ENCODE measurements at places on chromosomes 3 and 15. TPM values are rescaled to one million over a fixed set of nuclear protein-coding genes. Genes with fewer than 3 reads are reported as not detected.

Gene PCLAF
- not detected for total RNA-seq

Gene TJP1
- 84.0 TPM for total RNA-seq

Gene CCDC80
- 34.7 TPM for total RNA-seq

Gene TMEM266
- total RNA-seq: 0.40 TPM

Gene PLA2G4B
- 3.5 TPM for total RNA-seq

Gene TMEM212
- not detected for total RNA-seq

Gene SPINT1
- total RNA-seq: 2.8 TPM

Gene SEMA3B
- total RNA-seq: 48.6 TPM

Gene PLA2G4D
- total RNA-seq: not detected

DNA sequence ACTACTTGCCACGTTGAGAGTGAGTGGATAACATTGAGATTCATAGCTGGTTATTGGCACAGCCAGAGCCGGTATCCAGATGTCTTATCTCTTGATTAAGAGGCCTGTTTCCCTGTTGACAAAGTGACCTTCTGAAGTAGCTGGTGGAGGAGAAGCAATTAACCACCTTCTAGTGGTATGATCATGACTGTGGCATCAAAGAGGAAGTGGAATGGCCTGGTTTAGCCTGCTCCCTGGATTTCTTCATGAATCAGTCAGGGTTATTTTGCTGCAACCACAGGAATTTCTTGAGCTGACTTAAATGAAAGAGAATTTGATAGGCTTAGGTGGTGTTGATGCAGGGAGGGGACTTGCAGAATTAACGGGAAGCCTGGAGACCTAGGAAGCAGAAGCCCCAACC, 398.3 kb downstream of the MFSD1 start:
- no peak for DNase-seq

DNA sequence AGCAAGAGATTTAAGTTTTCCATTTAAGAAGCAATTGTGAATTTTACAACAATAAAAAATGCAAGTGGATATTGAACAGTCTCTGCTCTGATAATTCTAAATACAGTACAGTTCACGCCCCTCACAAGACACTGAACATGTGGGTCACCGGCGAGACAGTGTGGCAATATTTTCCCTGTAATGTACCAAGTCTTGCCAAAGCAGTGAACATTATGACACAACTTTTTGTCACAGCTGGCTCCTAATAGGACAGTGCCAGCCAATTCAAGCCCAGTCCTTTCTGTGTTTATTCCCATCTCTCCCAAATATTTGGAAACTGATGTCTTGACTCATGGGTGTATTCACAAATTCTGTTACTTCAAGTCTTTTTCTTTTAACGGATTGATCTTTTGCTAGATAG, 62.3 kb downstream of the PPARG start:
- DNase-seq: no peak

GRCh38 chr3:35772381-35773015, 133.2 kb downstream of the ARPP21 start:
- no peak for DNase-seq

GRCh38 chr15:38702178-38702912, 137.7 kb upstream of the RASGRP1 start:
- no peak for DNase-seq

GRCh38 chr15:95304151-95304946, 1026.2 kb upstream of the NR2F2 start:
- no peak for DNase-seq

DNA sequence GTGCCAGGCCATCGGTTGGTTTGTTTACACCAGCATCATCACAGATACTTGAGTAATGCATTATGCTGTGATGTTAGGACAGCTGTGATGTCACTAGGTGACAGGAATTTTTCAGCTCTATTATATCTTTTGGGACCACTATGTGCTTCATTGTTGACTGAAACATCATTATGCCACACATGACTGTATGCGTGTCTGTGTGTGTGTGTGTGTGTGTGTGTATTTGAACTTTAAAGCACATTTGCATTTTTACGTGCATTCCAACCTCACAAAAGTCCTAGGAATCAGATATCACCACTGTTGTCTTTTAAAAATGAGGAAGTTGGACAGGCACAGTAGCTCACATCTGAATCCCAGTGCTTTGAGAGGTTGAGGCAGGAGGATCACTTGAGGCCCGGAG, 223.0 kb downstream of the TBL1XR1 start:
- no peak for DNase-seq

- no peak for DNase-seq
These were observed 304.6 kb upstream of the TBC1D5 start for GRCh38 chr3:18047052-18047451.

- no peak for DNase-seq
These were observed 3.6 kb downstream of the AADAC start for GRCh38 chr3:151817473-151817872.

DNA sequence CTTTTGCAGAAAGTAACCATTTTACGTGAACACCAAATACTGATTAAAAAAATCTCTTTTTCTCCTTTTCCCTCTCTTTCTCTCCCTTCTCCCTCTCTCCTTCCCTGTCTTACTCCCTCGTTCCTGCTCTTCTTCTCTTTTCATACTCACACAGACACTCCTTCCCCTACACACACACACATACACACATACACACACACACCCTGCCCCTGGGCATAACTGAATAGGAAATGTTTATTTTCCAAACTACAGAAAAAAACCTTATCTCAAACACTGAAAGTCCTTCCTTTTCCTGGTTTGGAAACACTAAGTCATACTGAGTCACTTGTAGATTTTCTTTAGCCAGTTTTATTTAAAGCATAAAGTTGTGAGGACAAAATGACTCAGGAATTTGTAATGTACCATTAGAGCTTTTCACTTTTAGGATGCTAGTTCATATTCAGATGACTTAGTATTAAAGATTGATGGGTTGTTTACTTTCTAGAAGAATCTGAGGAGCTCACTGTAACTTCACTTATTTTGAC, 62.4 kb downstream of the MBNL1 start:
- DNase-seq: no peak

DNA sequence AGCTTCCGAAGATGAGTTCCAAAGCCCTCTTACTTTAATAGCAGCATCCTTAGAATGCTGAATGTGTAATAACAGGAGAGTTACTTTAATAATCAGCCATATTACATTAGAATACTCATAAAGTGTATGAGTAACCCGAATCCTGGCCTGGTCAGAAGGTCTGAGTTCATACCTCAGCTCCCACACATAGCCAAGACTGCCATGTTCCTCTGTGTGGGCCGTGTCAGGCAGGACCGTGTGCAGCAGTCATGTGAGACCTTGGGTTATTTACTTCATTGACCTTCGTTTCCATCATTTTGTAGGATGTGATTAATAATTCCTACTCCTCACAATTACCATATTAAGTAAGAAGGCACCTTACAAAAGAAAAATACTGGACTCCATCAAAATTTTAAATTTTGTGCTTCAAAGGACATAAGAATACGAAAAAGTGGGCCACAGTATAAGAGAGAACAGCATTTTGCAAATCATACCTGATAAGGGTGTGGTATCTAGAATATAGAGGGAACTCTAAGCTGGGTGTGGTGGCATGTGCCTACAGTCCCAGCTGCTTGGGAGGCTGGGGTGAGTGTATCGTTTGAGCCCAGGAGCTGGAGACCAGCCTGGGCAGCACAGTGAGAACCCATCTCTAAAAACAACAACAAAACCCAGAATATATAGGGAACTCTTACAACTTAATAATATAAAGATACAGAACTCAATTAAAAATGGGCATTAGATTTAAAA, 163.4 kb downstream of the ATG7 start:
- no peak for DNase-seq

GRCh38 chr3:194326192-194326967, 24.7 kb downstream of the CPN2 start:
- no peak for DNase-seq

GRCh38 chr3:194367992-194368841, 1.3 kb downstream of the LRRC15 start:
- no peak for DNase-seq

DNA sequence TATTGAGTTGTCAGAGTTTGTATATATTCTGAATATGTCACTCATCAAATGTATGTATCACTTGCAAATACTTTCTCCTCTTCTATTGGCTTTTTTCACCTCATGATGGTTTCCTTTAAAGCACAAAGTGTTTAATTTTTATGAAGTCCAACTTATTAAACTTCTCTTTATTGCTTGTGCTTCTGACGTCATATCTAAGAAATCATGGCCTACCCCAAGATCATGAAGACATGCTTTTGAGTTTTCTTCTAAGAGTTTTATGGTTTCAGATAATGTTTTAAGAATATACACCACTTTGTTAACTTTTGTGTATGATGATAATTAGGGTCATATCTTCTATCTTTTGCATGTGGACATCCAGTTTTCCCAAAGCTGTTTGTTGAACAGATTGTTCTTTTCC, 417.2 kb upstream of the ATP10A start:
- no peak for DNase-seq
